Fibroblast of pulmonary artery (primary cell): ENCODE measurements at places on chromosomes 4 and X.
A peak's percentile ranks its signal among the peaks of the same experiment; 100 is the strongest.

DNA sequence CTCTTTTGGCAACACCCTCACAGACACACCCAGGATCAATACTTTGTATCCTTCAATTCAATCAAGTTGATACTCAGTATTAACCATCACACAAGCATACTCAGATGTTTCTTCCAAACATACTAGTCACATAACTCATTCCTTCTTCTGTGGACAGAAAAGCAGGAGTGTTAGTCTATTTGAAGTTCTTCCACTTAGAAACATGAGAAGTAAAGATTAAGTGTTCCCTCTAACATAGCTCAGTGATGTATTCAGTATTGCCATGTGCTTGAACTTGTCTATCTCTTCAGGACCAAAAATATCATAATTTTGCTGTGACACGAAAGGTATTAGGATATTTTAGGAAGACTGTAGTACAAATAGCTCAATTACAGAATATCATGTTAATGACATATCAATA, 25.8 kb upstream of the MAGED1 start:
- no peak for DNase-seq

- DNase-seq = peak; percentile 13
Observed at GRCh38 chr4:55214172-55214571, 88.8 kb upstream of the KDR start.

GRCh38 chr4:74466242-74466641, 21.3 kb downstream of the AREG start:
- DNase-seq = no peak

GRCh38 chr4:107183155-107183774, 147.2 kb upstream of the DKK2 start:
- peak; percentile 76 for DNase-seq

GRCh38 chr4:67549123-67549522, 3.8 kb upstream of the CENPC start:
- peak; percentile 62 for DNase-seq

DNA sequence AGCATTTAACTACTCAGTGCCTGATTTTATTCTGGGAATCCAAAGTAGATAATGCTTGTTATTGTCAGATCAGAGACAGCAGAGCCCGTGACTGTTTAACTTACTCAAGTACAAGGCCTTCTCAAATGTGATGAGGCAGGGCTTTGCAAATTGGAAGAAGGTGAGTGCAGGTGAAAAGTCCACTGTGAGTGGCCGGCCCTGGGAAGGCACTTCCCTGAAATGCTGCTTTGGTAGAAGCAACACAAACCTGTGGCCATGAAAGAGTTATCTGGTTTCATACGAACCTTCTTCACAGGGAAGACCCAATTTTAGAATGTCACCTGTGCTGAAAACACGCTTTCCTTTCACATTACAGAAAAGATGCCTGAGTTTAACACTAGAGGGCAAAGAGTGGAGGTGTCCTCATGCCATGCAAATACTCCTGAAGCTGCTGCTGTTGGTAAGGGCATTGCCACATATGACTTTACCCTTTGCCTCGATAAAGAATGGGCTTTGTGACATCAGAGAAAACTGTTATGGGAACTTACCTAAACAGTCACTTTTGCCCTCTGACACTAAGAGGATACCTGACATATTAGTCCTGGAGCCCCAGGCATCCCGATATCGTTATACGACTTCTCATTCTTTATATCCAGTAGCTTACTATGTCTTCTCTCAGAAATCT, 8.0 kb downstream of the PPARGC1A start:
- DNase-seq = no peak

DNA sequence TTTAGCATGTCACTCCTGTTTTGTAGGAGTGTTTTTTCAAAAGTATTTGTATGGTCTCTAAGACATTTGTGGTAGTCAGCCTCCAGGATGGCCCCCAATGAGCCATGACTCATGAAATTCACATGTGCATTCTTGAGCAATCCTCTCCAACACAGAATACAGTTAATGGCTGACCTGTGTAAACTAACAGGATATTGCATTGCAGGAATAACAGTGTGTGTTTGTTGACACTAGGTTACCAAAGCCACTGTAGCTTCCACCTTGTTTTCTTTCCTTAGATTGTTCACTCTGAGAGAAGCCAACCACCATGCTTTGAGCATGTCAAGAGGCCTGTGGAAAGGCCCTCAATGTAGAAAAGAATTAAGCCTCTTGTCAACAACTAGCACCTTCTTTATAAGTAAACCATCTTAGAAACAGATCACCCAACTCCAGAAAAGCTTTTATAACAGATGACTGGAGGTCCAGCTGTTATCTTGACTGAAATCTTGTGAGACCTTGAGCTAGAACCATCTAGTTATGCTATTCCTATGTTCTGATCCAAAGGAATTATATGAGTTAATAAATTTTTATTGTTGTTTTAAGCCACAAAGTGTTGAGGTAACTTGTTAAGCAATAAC, 28.5 kb downstream of the TBCK start:
- DNase-seq = peak; percentile 97

GRCh38 chrX:135914404-135914803, 20.9 kb downstream of the SAGE1 start:
- no peak for DNase-seq

GRCh38 chr4:3168029-3168428, 80.9 kb upstream of the MSANTD1 start:
- peak; percentile 33 for DNase-seq

- no peak for DNase-seq
Observed at GRCh38 chr4:140557831-140558435, 10.8 kb downstream of the UCP1 start.

DNA sequence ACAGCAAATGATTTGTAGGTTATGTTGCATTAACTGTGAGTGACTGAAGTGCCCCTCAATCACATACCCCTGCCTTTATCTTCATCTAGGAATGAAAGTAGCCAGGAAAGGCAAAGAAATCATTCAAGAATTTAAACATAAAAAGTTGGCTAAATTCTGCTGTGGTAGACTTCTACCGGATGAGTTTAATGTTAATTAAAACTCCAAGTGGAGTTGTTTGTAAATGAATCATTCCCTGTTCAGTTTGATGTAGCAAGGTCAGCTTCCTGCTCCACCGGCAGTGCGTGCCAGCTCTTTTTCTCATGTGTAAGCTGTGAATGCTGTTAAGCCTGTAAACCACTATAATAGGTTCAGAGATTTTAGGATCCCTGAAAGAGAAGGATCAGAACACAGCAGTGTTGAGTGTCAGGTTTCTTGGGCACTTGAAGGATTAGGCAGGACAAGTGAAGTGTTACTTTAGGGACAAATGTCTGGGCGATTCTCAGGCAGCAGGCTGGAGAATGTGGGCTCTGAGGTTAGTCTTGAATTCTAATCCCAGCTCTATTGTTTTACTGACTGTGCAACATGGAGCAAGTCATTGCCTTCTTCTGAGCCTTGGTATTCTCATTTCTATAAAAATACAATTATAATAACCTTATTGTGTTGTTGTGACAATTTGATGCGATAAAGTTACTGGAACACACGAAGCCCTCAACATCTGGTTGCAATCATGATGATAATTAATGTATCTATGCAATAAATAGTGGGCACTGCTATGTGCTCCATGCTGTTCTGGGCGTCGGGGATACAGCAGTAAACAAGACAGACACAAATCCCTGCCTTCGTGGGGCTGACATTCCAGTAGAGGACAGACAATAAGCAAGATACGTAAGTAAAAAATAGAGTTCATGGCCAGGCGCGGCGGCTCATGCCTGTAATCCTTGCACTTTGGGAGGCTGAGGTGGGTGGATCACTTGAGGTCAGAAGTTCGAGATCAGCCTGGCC, 112.0 kb downstream of the SHROOM3 start:
- DNase-seq = peak; percentile 75

GRCh38 chr4:7631288-7632014, 196.7 kb upstream of the PSAPL1 start:
- DNase-seq = no peak

GRCh38 chr4:153755186-153755585, 4.6 kb downstream of the RNF175 start:
- DNase-seq = no peak

DNA sequence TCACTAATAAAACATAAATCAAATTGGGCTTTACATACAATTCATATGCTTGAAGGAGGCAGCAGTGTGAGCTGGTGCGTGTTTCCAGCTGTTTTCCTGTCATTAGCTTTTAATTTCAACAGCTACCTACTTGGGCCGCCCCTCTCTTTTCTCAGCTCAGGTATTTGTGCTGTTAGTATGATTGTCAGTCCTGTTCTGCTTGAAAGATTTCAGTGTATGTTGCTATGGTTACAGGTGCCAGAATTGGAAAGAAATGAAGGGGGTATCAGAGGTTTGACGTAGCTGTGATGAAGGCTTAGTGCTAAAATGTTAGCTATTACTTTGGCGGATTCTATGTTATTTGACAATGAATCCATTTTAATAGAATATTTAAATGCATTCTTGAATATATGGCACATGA, 440.3 kb downstream of the ZIC3 start:
- no peak for DNase-seq

- no peak for DNase-seq
Observed at GRCh38 chr4:108345862-108346817, 177.4 kb upstream of the LEF1 start.

DNA sequence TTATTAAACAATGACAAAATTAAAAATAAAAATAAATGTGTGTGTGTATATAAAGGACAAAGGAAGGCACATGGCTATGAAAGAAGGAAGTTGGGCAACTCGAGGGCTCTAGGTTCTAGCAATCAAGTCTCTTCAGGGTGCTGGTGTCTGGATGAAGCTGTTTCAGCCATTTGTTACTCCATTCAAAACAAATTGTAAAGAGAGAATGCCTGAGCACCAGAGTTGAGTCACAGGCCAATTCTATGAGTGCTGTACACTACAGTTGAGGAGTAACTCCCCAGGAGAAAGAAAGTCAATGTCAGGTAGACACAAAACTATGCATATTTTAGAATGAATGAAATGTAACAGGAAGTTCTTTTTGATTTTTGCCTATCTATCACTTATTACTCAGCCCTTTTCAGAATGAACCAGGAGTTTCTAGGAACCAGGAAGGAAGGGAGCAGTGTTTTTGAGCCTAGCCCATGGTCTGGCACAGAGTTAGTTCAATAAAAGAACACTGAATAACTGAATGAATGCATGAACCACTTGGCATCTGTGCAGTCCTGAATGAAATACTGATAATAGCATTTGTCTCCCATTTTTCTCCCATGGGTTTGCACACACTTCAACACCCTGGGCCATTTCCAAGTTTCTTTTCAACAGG, 151.7 kb upstream of the CPEB2 start:
- DNase-seq = no peak

GRCh38 chr4:185217408-185217975, 8.1 kb downstream of the SNX25 start:
- no peak for DNase-seq

DNA sequence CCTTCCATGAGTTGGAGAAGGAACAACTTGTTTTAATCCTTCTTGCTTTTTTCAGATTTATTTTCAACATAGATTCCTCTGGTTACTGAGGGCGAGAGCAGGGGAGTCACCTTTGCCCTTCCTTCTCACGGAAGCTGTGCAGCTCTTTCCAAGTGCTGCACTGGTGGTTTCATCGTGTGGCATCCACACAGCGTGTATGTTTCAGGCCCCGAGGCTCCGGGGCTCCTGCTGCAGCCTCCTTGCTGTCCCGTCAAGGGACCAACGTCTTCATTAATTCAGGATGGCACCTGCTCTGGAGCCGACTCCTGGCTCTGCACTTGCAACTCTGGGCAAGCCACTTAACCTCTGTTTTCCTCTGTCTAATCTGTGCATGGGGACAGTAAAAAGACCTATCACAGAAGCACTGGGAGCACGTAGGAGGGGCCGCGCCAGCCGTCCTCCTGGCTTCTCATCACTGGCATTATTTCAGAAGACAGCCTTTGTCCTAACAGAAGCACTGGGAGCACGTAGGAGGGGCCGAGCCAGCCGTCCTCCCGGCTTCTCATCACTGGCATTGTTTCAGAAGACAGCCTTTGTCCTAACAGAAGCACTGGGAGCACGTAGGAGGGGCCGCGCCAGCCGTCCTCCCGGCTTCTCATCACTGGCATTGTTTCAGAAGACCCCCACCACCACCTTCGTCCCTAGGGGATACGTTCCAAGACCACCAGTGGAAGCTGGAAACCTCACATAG, 117.8 kb upstream of the NKX1-1 start:
- no peak for DNase-seq

DNA sequence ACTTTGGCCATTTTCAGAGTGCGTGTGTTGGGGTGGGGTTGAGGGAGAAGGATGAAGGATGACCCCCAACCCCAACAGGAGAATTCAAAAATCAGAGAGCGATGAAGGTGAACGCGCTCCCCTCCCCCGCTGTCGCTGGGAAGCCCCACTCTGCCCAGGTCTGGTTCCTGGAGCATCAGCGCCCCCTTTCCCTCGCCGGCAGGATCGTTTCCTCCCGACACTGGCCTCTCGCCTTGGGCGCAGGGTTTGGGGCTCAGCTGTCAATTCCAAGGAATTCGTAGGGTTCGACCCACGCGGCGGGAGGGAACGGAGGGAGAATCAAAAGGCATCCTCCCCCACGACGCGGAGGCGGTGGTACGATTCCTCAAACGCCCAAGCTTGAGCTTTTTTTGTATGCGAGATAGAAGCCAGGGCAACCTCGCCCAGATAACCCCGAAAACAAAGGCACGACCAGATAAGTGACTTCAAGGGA, 1.0 kb upstream of the PDGFRA start:
- DNase-seq = peak; percentile 90

GRCh38 chrX:94454606-94455005, 780.6 kb downstream of the FAM133A start:
- no peak for DNase-seq

DNA sequence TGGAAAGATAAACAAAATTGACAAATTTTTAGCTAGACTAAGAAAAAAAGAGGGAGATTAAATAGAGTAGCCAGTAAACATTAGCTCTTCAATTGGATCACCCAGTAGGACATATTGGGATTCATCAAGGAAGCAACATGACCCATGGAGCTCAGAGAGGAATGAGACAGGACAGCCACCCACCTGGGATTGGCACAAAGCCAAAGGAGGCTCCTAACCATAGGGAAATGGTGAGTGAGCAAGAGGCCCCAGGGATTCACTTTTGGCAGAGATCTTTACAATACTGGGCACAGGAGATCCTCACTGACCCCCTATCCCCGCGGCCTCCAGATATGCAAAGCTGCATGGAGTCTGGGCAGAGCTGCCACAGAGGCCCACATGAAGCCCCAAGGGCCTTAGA, 34.8 kb upstream of the CXCL6 start:
- no peak for DNase-seq

- DNase-seq = peak; percentile 94
Observed at GRCh38 chrX:49039598-49040375, 3.4 kb downstream of the TFE3 start.

DNA sequence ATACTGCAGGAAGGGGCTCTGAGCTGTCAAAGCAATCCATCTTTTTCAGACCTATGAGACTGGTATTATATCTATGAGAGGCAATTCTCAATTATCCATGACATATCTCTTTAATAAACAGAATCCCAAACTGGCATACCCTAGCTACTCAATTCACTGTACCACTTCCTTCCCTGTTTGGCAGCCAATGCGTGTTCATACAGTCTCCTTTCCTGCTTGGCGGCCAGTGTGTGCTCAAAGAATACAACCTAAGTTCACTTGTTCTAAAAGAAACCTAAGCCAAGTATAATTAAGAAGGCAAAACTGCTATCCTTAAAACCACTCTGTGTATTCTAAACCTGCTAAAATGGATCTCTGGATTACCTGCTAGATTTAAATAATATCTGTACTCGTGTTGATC, 38.3 kb downstream of the ARHGEF9 start:
- no peak for DNase-seq
